ENCODE measurements at places on chromosomes 16 and 17. TPM values are rescaled to one million over a fixed set of nuclear protein-coding genes. Genes with fewer than 3 reads are reported as not detected.

GRCh38 chr17:4329838-4330237 lies 36.6 kb downstream of the UBE2G1 start:
- DNase-seq: no peak

DNA sequence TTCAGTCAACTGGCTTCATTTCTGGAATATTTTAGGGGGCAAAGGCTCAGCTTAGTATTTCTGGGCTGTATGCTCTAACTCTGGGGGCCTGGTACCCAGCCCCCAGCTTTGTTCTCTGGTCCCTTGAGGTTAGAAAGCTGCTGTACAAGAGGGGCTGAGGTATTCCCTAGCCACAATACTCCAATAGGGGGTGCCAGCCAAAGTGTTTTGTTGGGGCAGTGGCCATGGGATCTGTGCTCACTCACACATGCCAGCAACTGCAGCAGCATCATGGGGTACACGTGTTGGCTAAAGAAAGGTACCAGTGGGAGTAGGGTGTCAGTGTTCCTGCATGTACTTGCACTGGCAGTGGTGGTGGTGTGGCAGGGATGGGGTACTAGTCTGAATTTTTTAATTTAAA lies 257.3 kb downstream of the CA10 start:
- no peak for DNase-seq

Gene TBC1D26
- 0.21 TPM for polyA plus RNA-seq

Gene TNFRSF13B
- polyA plus RNA-seq: 3.0 TPM

DNA sequence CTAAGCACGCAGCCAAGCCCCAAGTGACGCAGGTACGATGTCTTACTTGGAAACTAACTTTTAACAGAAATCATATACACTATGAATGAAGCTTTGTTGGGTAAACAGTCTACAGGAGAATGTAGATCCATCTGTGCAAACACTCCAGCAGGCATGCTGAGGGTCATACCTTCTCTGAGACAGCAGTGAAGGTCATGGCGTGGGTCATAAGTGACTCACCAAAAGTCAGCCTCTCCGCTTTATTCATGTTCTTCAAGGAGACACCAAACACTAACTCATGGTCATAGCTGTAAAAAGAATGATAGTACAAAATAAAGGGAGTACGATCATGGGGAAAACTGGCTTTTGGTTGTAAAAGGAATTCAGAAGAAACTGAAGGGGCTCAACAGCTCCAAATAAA lies 20.6 kb downstream of the BLMH start:
- no peak for DNase-seq

Gene RAB37
- polyA plus RNA-seq: 4.5 TPM

DNA sequence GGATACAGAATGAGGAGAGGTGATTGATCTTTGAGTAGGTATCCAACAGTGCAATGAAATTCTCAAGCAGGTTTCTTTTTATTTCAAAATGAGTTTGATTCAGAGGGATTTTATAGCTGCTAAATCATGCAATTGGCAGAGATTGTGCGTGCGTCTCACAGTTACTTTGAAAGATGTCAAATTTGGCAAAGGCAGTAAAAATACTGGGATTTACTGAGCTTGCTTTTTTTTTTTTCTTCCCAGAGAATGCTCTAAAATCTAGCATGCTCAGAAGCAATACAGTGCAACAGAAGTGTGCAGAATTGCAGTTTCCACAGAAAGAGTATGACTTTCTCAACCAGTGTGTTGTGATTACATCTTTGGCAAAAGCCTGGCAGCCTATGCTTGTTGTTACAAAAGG lies 410.7 kb upstream of the GOT2 start:
- no peak for DNase-seq

Gene MMP15
- 38.2 TPM for polyA plus RNA-seq

Gene FOXN1
- not detected for polyA plus RNA-seq

Gene PROCA1
- 5.4 TPM for polyA plus RNA-seq

Gene NPB
- 0.21 TPM for polyA plus RNA-seq

Gene OVCA2
- polyA plus RNA-seq: 65.9 TPM

GRCh38 chr17:28293994-28294393 lies 25.0 kb upstream of the TMEM97 start:
- DNase-seq: no peak

DNA sequence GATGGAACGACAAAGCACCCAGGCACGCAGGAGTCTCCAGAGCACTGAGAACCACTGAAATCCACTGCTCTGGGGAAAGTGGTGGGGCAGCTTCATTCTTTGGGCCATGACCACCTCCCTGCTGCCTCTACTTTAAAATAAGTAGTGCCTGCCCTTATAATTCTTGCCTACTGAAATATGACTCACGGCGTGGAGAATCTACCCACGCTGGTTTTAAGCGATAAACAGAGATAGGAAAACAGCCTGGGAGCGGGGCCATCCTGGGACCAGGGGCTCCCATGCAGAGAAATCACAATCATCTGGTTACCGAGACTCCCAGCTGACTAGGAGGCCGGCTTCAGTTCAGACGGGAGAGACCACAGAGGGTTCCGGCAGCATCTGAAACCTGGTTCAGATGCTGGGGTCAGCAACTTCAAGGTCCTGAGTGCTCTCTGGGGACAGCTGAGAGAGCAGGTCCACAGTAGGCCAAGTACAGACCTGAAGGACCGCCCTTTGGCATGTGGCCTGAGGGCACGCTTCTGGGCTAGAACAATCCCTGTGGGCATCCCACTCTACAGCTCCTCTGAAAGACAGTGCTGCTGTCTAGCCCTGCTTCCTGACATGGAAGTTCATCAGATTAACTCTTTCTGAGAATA lies 8.6 kb upstream of the DHRS13 start:
- no peak for DNase-seq

Gene CD300A
- 5.9 TPM for polyA plus RNA-seq

Gene KCNAB3
- 1.8 TPM for polyA plus RNA-seq

DNA sequence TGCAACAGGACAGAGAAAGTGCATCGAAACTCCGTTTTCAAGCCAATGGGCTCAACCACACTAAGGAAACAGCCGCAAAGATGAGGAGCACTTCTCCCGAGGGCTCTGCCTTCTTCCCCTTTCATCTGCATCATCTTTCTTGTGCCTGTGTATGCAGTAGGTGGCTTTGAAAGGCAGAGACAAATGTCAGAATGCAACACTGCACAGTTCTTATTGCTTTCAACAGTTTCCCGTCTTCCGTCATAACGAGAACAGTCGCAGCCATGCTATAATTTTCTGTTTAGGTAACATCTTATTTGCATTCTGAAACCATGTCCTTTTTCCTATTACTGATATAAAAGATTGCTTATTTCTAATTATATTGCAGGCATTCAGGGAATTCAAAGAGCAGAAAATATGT lies 205.2 kb downstream of the SLC39A11 start:
- DNase-seq: no peak

GRCh38 chr17:6465206-6466003 lies 21.1 kb downstream of the PIMREG start:
- no peak for DNase-seq

DNA sequence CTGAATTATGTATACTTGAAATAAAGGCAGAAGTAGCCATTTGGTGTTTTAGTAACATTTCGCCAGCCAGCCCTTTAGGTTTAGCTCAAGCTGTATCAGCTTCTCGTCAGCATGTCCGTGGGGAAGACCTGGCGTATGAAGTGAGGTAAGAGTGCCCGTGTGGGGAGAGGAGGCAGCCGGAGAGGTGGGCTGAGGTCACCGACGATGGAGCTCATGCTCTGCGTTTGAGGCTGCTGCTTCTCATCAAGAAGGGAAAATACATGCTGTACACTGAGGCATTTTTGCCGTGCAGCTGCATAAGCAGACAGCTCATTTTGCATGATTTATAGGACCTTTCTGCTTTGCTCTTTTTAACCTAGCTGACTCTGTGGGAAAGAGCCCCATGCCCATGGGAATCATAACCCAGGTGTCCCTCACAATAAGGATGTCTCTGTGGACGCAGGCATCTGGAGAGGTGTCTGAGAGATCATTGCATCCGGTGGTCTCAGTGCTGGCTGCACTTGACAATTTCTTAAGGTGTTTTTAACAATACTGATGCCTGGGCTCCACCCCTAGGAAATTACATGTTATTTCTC lies 179.1 kb downstream of the ABCC12 start:
- DNase-seq: no peak

DNA sequence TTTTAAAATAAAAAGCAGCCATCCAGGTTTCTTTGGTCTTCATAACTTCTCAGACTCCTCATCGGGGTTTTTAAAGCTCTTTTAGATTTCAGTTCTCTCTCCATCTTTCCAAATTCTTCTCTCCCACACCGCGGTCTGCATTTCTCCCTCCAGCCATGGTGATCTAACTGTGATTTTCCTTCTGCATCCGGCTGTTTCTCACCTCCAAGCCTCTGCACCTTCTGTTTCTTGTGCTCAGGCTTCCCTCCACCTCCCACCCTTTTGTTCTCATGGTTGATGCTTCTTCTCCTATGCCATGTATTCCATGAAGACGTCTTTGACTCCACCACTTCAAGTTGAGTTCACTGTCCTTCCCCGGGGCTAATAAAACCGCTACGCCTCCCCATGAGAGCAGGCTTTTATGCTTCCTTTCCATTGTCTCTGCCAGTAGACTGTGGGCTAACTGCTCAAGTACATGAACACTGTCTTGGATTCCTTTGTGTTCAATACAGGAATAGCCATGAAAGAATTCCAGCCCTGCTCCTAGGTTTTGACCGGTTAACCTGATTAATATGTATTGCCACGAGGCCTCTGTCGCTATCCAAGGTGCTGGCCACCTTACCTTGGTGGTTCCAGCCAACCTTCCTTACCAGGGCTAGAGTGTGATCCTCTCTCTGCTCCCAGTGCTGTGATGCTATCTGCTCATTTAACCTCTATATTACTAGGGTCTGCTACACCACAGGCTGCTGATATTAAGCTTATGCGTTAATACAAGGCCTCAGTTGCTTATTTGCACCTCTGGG lies 625.1 kb downstream of the HS3ST4 start:
- DNase-seq: no peak

Gene PRSS27
- not detected for polyA plus RNA-seq

Gene ARL5C
- polyA plus RNA-seq: 0.06 TPM

GRCh38 chr16:62022688-62023087 lies 13.6 kb downstream of the CDH8 start:
- no peak for DNase-seq

- DNase-seq: no peak
These were observed 7.8 kb upstream of the SRCIN1 start for GRCh38 chr17:38613525-38613980.

GRCh38 chr17:66717641-66718058 lies 117.3 kb upstream of the CACNG5 start:
- DNase-seq: no peak

- no peak for DNase-seq
These were observed 26.4 kb downstream of the DHX38 start for GRCh38 chr16:72120026-72120425.

GRCh38 chr16:51184702-51185433 lies 33.8 kb upstream of the SALL1 start:
- DNase-seq: no peak

DNA sequence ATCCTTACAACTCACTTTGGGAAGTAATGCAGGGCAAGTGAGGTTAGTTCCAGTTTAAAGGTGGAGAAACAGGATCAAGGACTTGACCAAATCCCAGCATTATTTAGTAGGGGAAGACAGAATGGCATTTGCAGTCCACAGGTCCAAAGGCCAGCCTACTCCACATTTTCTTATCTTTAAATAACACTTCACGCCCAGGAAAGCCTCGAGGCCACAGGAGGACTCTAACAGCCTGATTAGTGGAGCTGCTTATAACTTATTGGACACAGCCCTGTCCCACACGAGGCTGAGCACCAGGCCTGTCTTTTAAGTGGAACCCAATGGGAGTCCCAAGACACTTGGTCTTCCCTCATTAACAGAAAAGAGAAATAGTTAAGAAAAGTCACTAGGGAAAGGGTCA lies 12.1 kb upstream of the HYDIN start:
- DNase-seq: peak; percentile 76

Gene MT1H
- polyA plus RNA-seq: 930 TPM

Gene SOCS1
- 6.7 TPM for polyA plus RNA-seq

DNA sequence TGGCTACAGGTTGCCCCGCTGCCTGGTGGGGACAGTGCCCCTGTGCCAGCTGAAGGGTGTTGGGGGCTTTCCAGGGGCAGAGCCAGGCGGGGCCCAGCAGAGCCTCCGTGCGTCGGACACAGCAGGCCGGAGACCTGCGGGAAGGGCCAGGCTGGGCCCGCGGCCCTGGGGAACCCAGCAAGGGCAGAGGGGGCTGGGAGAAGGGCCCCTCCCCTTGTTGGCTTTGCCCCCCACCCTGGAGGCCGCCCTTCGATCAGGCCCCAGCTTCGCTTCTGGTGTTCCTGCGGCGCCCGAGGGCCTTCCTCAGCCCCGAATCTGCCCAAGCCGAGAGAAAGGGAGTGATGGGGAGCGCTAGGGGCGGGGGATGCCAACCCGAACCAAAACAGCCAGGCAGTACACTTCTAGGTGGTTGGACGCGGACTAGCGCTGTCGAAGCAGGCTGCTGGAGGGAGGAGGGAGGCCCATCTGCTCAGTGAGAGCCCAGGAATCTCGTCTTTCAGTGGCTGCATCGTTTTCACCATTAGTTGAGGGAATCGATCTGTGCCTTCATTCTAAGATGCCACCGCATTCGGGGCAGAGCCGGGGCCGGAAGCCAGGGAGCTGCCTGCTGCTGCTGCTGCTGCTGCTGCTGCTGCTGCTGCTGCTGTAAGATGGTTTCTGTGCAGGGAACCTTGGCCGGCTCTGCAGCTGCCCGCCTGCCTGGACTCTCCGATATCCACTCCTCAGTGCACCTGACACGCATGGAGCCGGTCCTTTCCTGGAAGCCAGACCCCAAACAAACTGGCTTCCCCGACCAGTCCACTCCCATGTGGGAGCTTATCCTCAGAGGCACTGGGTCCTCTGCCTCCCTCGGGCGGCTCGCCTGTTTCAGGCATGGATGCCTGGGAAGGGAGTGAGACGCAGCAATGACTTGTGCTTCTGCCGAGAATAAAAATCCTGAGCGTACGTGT lies 1.7 kb downstream of the JPH3 start:
- DNase-seq: no peak

DNA sequence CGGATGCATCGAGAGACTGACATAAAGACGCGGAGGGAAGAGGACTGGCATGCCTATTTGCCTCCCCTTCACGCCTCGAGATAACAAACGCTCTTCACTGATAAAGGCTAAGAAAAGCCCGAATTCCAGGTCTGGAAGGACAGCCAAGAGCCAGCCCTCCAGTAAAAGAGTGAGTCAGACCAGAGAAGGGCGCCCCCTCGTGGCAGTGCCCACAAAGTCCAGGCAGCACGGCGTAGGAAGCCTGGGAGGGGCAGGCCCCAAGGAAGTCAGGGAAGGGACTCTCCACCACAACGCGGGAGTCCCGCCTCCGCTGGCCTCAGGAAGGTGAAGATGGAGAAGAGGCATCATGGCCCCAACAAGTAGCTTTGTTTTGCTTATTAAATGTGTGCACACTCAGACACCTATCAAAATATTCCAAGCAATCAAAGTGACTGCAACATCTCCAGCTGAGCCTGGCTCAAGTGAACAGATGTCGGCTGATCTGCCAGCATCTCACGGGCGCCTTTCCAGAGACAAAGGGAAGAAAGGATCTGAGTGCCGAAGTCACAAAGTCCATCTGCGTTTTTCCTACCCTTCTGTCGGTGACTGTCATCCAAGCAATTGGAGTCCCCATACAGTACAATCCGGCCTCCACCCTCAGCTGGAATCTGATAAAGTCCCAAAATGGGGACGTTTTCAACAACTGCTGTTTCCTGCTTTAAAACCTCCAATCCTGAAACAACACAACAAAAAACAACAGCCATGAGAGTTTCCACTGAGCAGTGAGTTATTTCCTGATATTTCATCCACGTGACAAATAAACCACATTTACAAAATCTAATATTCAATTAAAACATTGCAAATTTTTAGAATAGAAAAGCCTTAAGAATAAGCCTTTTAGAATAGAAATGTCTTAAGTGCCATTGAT lies 20.4 kb upstream of the SLC38A8 start:
- DNase-seq: peak; percentile 65

Data from small intestine (tissue), 16 donors.